Effector memory CD4-positive, alpha-beta T cell (primary cell): ENCODE measurements at places on chromosomes 1 and 21.

GRCh38 chr1:30378003-30378596, 345.3 kb downstream of the MATN1 start:
- H3K27me3 ChIP-seq = no peaks in the 10 kb centered on the region
- H3K27ac ChIP-seq = no peak overlapping the region
- no peaks in the 10 kb centered on the region for H3K36me3 ChIP-seq
- no peak overlapping the region for H3K4me3 ChIP-seq

GRCh38 chr1:225748529-225748928, 29.1 kb upstream of the SRP9 start:
- no peaks in the 10 kb centered on the region for H3K36me3 ChIP-seq
- no peak overlapping the region for H3K4me3 ChIP-seq
- H3K27ac ChIP-seq = no peak overlapping the region
- no peak for DNase-seq

GRCh38 chr21:17051054-17051453, 461.8 kb upstream of the CXADR start:
- H3K27ac ChIP-seq = no peak overlapping the region
- no peaks in the 10 kb centered on the region for H3K4me1 ChIP-seq
- no peaks in the 10 kb centered on the region for H3K27me3 ChIP-seq
- no peaks in the 10 kb centered on the region for H3K36me3 ChIP-seq
- H3K4me3 ChIP-seq = no peak overlapping the region

DNA sequence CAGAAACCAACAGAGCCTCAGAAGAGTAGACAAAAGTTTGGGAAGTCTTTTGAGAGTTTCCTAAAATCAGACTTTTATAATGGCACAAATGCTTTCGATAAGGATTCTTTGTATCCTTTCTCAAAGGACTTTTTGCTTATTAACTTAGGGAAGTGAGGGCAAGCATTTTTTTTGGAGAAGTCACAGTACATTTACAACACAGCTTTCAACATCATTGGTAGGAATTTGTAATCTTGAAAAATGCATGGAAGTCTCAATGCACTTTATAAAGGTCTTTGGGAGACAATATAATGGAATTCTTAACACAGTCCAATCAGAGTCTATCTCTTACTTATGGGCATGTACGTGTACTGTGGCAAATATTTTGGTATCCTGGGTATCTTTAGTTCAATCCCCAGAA, 325.8 kb upstream of the NR5A2 start:
- no peaks in the 10 kb centered on the region for H3K36me3 ChIP-seq
- no peak overlapping the region for H3K27ac ChIP-seq
- no peak overlapping the region for H3K4me3 ChIP-seq
- no peaks in the 10 kb centered on the region for H3K4me1 ChIP-seq
- DNase-seq = no peak
- no peaks in the 10 kb centered on the region for H3K27me3 ChIP-seq

DNA sequence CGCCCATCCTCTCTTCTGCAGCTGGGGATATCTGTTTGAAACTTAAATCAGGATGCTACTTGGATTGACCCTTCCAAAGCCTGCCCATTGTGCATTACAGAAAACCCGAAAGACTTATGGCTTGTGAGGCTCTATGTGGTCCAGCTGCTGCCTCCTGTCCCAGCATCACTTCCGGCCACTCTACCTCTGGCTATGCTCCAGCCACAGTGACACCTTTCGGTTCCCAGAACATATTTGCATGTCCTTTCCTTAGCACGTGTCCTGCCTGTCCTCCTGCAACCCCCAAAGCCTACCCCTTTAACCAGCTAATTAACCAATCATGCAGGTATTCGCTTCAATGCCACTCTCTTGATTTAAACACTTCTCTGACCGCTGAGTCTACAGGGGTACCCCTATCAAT, 167.6 kb downstream of the PRDM2 start:
- H3K4me1 ChIP-seq = no peaks in the 10 kb centered on the region
- no peaks in the 10 kb centered on the region for H3K36me3 ChIP-seq
- DNase-seq = no peak
- H3K4me3 ChIP-seq = no peak overlapping the region
- H3K27ac ChIP-seq = no peak overlapping the region

DNA sequence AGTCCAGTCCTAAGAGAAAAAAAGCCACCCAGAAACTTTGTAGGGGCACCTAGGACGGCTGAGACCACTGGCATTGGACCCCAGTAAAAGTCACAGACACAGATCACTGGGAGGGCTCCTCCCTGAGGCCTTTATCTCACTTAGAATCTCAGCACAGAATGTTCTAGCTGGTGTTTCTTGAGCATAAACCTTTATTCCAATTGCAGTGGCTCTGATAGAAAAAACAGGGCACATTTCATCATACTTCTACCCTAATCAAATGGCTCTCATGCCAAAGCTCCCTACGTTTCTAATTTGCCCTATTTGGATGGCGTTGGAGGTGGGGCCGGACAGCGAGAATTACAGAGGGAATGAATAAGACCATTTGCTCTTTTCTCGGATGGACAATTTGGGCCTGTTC, 53.8 kb downstream of the NGF start:
- H3K4me1 ChIP-seq = no peaks in the 10 kb centered on the region
- H3K27ac ChIP-seq = no peak overlapping the region
- H3K4me3 ChIP-seq = no peak overlapping the region
- H3K27me3 ChIP-seq = no peaks in the 10 kb centered on the region

- no peak for DNase-seq
- H3K36me3 ChIP-seq = no peaks in the 10 kb centered on the region
- H3K27ac ChIP-seq = no peak overlapping the region
- no peaks in the 10 kb centered on the region for H3K27me3 ChIP-seq
- H3K4me3 ChIP-seq = no peak overlapping the region
These were observed 3.8 kb downstream of the ARV1 start for GRCh38 chr1:230982696-230983095.
